Fibroblast of skin of back (primary cell): ENCODE measurements at places on chromosomes 11 and 22.
A peak's percentile ranks its signal among the peaks of the same experiment; 100 is the strongest.

DNA sequence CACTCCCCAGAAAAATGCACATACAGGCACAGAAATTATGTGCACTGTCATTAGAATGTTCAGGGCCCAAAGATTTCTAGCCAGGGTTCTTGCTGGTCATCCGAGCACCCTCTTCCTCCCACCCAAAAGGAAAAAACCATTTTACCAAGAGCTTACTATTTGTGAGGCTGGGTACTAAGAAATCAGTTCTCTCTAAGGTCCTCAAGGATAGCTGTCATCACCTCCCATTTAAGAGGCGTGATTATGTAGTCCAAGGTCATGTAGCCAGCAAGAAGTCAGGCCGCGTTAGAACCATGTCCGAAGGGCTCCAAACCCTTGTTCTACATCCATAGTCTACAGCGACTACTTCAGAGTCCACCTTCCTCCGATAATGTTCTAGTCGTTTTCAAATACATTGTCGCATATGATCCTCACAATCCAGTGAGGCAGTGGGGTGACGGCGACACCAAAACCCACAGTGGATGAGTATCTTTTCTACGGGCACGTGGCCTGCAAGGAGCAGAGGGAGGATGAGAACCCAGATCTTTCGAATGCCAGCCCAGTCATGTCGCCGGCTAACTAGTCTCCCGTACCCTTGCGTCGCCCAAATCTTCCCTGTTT, 634 bp downstream of the TIMM8B start:
- peak; percentile 18 for DNase-seq

DNA sequence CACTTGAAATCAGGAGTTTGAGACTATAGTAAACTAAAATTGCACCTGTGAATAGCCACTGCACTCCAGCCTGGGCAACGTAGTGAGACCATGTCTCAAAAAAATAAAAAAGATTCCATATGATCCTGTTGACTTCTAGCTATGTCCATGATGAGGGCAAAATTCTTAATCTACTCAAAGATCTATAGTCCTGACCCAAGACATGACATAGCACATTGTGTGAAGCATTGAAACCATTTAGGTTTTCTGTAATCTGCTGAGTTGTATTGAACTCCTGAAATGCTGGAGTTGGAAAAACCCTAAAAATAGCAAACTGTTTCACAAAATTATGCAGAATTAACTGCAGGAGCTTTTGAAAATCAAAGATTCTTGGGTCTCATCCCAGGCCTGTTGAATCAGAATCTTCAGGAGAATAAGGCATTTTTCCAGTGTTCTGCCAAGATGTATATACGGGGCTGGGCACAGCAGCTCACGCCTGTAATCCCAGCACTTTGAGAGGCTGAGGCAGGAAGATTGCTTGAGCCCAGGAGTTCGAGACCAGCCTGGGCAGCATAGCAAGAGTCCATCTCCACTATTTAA, 29.8 kb upstream of the LDHA start:
- DNase-seq: no peak

DNA sequence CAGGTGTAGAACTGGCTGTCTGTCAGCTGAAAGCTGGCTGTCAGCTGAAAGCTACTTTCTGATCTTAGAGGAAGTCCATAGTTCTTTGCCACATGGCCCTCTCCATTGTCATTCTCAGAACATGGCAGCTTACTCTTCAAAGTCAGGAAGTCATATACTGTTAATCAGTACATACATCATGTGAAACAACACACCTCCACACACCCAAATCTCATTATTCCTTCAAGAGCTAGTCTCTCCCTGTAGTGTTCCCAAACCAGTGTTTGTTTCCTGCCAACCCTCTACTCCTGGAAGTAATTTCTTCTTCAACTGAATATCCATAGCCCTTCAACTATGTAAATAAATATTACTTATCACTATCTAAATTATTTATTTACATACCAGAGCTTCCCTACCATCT, 58.9 kb downstream of the OR5AK2 start:
- DNase-seq: no peak

GRCh38 chr22:27602390-27602789, 199.2 kb downstream of the MN1 start:
- DNase-seq: no peak

DNA sequence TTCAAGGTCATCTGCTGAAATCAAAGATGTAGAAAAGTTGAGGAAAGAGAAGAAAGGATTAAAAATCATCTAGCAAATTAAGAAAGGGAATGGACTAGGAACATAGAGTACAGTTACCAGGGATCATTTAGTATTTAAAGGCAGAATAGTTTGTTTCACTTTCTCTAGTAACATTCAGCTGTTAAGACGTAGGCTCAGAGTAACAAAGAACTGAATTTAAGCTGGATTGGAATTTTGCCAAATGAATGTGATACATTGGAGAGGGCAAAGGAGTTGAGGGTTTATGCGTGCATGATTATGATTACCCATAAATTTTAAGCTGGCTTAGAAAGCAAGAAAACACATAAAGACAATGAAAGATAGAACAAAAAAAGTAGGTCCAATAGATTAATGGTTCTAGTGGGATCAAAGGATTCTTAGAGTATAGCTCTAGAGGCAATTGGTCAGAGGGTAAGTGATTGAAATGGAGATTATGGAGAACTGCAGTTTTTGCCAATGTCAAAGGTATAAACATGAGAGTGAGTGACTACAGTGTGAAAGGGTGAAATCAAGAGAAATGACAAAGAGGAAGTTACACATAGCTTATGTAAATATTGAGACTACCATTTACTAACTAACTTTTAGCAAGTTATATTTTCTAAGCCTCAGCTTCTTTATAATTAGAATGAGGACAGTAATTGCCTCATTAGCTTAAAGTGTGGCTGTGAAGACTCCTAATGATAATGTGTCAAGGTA, 190.0 kb downstream of the GRIA4 start:
- no peak for DNase-seq

DNA sequence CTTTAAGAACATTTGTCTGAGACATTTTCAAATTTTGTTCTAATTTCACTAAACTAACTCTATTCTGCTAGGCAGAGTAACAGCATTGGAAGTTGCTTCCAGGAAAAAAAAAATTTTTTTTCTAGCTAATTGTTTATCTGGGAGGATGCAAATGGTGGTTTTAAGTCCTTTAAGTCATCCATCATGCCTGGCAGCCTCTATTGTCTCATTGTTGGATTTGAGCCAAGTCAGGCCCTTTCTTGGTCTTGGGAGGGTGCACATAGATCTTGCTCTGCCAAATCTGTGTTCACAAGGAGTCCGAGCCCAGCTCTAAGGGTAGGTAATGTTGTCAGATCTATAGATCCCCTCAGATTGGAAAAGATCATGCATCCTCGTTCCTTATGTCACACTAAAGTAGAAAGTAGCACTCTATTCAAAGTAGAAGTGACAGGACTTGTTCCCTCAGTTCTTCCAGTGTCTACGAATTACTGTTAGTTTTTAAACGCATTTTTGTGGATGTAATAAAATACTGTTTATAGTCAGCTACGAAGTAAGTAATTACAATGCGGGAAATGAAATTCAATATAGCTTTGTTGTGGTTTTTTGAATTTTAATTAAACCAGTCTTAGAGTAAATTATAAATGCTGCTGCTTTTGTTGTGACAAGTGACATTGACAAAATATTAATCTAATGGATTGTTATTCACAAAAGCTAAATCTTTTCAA, 166.0 kb upstream of the RASSF10 start:
- DNase-seq: peak; percentile 76

GRCh38 chr11:22792497-22792896, 37.1 kb downstream of the SVIP start:
- peak; percentile 90 for DNase-seq

GRCh38 chr11:17778352-17778751, 43.8 kb downstream of the KCNC1 start:
- DNase-seq: no peak

GRCh38 chr22:37333724-37334460, 51.6 kb downstream of the CYTH4 start:
- DNase-seq: no peak

GRCh38 chr22:45101515-45102227, 62.1 kb upstream of the NUP50 start:
- peak; percentile 72 for DNase-seq

DNA sequence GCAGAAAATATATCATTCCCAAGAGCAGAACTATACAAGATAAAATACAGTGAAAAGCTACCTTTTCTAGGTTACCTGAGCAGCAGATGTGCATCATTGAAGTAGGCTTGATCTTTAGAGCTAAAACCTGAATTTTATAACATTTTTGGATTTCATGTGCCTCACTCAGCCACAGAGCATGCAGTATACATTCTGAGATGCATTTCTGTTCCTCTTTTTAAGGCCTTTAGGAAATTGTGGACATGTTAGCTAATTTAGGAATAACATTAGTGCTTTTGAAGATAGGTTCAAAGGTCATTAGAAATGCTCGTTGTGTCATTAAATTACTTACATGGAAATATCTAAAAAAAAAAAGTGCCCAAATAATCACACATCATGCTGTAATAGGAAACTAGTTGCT, 230.6 kb upstream of the PDGFD start:
- DNase-seq: no peak

DNA sequence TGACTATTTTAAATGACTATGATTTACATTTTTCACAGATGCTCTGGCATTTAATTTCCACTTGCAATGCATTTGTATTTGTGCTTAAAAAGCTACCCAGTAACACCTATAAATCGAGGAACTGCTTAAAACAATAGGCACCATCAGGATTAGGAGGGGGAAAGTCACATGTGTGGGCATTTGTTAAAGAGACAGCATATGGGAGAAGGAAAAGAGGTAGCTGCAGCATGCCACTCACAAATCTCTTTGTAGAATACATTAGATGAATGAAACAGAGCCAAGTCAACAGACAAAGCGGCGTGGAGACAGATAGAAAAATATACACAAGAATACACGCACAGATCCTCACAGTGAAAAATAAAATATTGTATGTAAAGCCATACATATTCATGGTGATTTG, 228.0 kb downstream of the CADM1 start:
- DNase-seq: no peak

- DNase-seq: no peak
Observed at GRCh38 chr22:20312396-20313191, 7.3 kb downstream of the DGCR6L start.

GRCh38 chr11:15059132-15059915, 14.1 kb upstream of the CALCB start:
- no peak for DNase-seq

- peak; percentile 32 for DNase-seq
Observed at GRCh38 chr22:41925783-41926460, 684 bp downstream of the TNFRSF13C start.

DNA sequence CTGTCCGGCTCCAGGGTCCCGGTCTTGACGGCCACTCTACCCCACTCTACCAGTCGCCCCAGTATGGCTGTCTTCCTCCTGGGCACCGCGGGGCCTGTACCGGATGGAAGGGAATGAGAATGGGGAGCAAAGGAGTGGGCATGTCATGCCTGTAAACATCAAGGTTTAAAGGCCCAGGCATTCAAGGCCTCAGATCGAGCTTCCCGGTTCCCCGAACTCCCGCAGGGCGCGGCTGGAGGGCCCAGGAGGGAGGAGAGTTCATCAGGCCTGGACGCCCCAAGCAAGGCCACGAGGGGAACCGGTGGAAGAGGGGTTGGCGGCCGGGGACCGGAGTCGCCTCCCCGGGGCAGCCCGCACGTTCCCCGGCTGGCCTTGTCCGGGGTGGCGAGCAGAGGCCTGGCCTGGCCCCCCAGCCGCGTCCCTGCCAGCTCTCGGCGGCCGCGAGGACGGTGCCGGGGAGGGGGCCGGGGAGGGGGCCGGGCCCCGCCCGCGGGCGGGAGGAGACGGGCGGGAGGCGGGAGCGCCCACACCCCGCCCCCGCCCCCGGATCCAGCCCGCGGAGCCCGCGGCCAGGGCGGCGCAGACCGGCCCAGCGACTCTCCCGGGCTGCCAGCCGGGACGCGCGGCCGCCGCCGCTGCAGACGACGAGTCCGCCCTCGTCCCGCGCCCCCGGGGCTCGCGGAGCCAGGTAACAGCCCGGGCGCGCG, at the start of gene CDC42EP1:
Gene CDC42EP1 (plus strand): TSS at position 580 of the 707 bp plus-strand sequence. CDS start 5,870 bp downstream, outside the sequence.
- peak; percentile 77 for DNase-seq

- no peak for DNase-seq
Observed at GRCh38 chr22:17871726-17872458, 97.6 kb upstream of the BID start.

- no peak for DNase-seq
Observed at GRCh38 chr11:100629671-100630070, 57.4 kb upstream of the ARHGAP42 start.

- no peak for DNase-seq
Observed at GRCh38 chr11:252666-253065, 15.9 kb downstream of the PSMD13 start.

DNA sequence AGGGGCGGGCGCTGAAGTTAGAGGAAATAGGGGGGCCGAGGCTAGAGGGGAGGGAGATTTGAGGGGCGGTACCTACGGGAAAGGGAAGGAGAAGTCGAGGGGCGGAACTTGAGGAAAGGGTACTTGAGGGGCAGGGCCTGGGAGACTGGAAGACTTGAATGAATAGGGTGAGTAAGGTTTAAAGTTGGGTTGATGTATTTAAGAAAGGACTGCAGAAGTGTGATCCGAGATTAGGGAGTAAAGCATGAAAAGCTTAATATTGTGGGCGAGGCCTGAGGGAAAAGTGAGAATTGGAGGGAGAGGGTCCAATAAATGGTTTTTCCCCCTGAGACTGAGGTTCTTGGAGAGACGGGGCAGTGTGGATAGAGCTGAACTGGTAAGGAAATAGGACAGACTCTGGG, 723 bp downstream of the HSCB start:
- no peak for DNase-seq

DNA sequence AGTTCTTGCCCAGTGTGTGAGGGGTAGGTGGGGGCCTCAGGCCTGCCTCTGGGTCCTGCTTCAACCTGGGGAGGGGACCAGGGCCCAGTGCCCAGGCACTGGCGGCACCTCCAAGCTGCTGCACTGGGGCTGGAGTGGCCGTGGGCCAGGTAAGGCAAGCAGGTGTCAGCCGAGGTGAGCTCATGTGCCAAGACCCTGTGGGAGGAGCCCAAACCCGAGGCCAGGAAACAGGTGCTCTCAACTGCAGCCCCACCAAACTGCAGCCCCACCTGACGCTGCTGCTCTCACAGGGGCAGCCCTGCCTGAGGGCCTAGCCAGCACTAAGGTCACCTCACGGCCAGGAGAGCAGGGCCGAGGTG, 18.1 kb upstream of the GNB1L start:
- DNase-seq: no peak

DNA sequence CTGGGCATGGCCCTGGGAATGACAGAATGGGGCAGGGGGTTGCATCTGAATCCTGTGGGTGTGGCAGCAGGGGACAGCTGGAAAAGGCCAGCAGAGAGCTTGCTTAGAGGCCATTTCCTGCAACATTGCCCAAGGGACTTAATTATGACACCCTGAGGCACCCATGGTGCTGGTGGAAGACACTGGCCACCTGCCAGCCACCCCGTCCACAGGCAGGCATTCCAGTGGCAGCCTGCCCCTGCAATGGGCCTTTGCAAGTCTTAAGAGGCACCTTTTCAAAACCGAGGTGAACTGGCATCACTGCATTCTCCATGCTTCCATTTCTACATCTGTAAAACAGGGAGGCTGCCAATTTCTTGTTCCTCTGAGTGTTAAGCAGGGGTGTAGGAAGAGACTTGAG, 21.6 kb upstream of the SUSD2 start:
- DNase-seq: no peak
